Aortic smooth muscle cell (primary cell): ENCODE measurements at places on chromosomes 12 and 14. TPM values are rescaled to one million over a fixed set of nuclear protein-coding genes. Genes with fewer than 3 reads are reported as not detected.

CACNA1C gene
- 5.8 and 13.9 TPM in 2 replicates for total RNA-seq

PLXNC1 gene
- 4.0 and 4.5 TPM in 2 replicates for total RNA-seq

PRB2 gene
- not detected in 2 replicates for total RNA-seq

OTX2 gene
- total RNA-seq = not detected in 2 replicates

PRH2 gene
- total RNA-seq = not detected in 2 replicates

LTBP2 gene
- total RNA-seq = 202 and 239 TPM in 2 replicates

ATN1 gene
- total RNA-seq = 6.7 and 23.0 TPM in 2 replicates

ITGB7 gene
- 1.5 and 2.1 TPM in 2 replicates for total RNA-seq

DIO2 gene
- 47.3 and 161 TPM in 2 replicates for total RNA-seq

TMEM132C gene
- total RNA-seq = not detected in 2 replicates

C12orf50 gene
- 0.13 TPM in 1 of 2 replicates, not detected in the other for total RNA-seq

KRT2 gene
- total RNA-seq = not detected in 2 replicates

TCL1A gene
- not detected in 2 replicates for total RNA-seq

CIDEB gene
- total RNA-seq = 0.68 and 1.1 TPM in 2 replicates

C12orf54 gene
- total RNA-seq = not detected in 2 replicates

HOXC9 gene
- not detected in 2 replicates for total RNA-seq

RNASE11 gene
- not detected in 2 replicates for total RNA-seq

CD69 gene
- not detected in 2 replicates for total RNA-seq

ASB2 gene
- 0.40 and 0.56 TPM in 2 replicates for total RNA-seq
